ENCODE measurements at places on chromosomes 4 and X.

GRCh38 chr4:183411291-183411861 lies 33.1 kb upstream of the CDKN2AIP start:
- DNase-seq = no peak

DNA sequence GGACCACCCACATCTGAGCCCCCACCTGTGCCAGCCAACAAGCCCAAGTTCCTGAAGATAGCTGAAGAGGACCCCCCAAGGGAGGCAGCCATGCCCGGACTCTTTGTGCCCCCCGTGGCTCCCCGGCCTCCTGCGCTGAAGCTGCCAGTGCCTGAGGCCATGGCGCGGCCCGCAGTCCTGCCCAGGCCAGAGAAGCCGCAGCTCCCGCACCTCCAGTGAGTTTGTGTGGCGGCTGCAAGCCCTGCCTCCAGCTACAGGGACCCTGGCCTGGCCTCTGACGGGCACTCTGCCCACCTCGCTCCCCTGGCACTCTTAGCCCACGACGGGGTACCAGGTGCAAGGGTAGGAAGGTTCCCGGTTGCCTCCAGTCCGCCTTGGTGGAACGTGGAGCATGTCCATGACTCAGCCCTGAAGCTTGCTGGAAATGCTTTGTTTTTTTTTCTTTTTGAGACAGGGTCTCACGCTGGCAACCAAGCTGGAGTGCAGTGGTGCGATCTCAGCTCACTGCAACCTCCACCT lies 13.7 kb upstream of the ADD1 start:
- DNase-seq = no peak

- DNase-seq = no peak
These were observed 132.7 kb downstream of the GATB start for GRCh38 chr4:151628001-151628608.

- DNase-seq = no peak
These were observed 65.8 kb upstream of the DIPK2B start for GRCh38 chrX:45266456-45266855.

DNA sequence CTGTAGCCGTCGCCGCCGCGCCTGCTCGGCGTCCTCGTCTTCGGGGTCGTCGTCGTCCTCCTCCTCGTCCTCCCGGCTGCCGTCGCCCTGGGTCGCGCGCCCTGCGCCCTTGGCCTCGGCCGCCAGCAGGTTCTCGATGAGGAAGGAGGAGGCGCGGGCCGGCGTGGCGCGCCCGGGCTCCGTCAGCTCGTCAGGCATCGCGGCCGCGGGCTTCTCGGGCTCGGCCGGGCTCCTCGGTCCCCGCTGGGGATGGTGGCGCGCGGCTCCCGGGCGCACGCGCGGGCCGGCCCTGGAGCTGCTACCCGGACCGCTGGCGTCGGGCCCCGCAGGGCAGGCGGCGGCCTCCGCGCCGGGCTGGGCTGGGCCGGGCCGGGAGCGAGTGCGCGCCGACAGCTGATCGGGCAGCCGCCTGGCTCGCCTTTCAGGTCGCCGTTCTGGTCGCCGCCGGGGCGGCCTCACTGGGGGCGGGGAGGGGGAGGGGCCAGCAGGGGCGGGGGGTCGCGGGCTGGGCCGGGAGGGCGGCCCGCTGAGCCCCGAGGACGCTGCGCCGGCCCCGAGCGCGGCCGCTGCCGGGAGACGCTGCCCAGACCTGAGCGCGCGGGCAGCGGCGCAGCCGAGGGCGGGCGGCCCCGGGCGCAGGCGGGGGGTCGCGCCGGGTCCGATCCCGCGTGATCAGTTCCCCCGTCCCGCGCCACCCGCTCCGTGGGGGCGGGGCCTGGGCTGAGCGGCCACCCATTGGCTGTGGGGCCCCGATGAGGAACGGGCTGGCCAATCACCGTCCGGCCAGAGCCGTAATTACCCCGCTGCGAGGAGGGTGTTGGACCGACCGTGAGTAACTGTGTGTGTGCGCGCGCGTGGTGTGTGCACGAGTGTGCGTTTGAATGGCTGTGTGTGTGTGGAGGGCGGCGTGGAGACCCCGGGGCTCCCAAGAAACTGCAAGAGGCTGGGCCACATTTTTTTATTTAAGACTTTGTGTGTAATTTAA lies at the start of gene HMX1:
TSS of gene HMX1 (minus strand) at position 423 of the 985 bp plus-strand sequence. CDS start at position 198, 225 bp downstream.
- DNase-seq = peak; percentile 11

- peak; percentile 43 for DNase-seq
These were observed 58.4 kb upstream of the COX18 start for GRCh38 chr4:73127839-73128453.

- no peak for DNase-seq
These were observed 365.5 kb upstream of the BOD1L1 start for GRCh38 chr4:13992975-13993520.

GRCh38 chr4:15996773-15997172 lies 33.8 kb upstream of the FGFBP2 start:
- DNase-seq = no peak

GRCh38 chrX:44795945-44796450 lies 47.8 kb upstream of the DUSP21 start:
- DNase-seq = no peak

GRCh38 chr4:118872181-118872580 lies 16.5 kb upstream of the SYNPO2 start:
- no peak for DNase-seq

- no peak for DNase-seq
These were observed 220.7 kb upstream of the CASK start for GRCh38 chrX:42143866-42144592.

DNA sequence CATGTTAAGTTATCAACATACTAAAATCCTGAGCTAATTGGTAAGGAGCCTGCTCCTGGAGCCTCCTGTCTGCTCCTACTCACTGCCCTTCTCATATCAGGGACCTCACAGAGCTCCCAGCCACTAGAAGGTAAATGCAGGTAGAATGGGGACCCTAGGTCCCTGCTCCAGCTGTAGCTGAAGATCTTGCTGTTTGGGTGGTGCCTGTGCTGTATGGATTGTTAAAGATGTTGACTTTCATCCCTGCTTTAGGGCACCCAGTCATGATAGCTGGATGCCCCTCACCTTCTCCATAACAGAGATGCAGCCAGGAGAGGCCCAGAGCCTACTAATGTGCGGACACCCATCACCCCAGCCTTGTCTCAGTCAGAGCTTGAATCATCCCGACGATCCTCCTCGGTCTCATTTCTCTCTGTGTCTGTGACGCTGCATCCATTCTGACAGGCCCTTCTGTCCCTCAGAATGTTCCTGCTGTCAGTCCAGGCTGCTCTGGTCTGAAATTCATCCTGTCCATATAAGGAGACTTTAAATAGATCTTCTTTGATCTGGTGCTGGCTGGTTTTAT lies 341.7 kb upstream of the GATB start:
- DNase-seq = no peak

GRCh38 chr4:165454426-165454825 lies 75.6 kb downstream of the CPE start:
- no peak for DNase-seq

- no peak for DNase-seq
These were observed 485.3 kb upstream of the PITX2 start for GRCh38 chr4:111108153-111108552.

DNA sequence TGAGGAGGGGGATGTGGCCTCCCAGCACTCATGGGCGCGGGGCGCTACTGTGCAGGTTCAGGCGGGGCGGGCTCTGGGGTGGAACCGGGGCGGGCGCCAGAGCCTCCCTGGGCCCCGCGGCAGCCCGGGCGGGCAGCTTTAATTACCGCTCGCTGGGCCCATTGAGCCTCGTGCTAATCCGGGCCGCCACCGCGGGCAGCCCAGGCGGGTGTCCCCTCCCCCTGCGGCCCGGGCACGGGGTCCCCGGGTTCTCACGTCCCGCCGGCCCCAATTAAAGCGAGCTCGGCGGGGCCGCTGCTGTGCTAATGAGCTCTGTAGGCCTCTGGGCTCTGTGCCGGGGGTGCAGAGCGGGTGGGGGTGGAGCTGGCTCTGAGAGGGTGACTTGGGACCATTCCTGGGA lies 22.8 kb upstream of the FGFR3 start:
- no peak for DNase-seq

All from erythroblast (primary cell).